GM20000 (cell line): ENCODE measurements at places on chromosomes 1 and 21.

GRCh38 chr1:9992910-9993309 is 4.1 kb upstream of the RBP7 start:
- DNase-seq = no peak

GRCh38 chr1:65059930-65060538 is 88.0 kb upstream of the AK4 start:
- peak; percentile 49 for DNase-seq

DNA sequence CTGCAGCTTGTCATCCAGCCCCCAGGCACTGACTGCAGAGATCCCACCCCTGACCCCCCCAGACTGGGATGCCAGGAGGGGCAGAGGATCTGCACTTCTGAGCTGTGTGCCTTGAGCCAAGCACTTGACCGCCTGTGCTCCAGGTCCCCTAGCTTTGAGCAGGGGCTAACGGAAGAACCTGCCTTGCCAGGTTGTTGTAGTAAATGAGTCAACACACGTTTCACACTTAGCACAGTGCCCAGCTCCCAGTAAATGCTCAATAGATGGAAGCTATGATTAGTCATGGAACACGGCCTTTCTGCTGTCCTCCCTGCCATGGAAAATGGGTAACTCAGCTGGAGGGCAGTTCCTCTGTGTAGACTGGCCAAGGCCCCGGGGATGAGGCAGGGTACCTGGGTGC is 24.1 kb downstream of the IFFO2 start:
- no peak for DNase-seq

DNA sequence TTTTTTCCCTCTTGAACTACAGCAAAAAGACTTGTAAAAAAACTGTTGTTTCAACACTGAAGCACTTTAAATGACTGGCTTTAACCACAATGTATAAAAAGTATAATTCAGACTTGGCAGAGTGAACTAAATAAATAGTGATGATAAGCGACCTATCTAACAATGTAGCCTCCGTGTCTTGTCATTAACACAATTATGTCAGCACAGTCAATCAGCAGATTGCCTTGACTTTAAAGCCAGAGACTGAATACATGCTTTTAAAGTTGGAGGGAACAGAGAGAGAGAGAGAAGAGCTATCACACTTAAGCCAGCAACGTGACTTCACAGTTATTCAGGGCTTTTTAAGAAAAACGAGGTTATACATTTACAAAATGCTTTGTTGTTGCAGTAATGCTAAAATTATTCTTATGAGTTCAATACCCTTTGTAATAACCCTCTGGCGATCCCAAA is 378.1 kb downstream of the LMO4 start:
- no peak for DNase-seq

DNA sequence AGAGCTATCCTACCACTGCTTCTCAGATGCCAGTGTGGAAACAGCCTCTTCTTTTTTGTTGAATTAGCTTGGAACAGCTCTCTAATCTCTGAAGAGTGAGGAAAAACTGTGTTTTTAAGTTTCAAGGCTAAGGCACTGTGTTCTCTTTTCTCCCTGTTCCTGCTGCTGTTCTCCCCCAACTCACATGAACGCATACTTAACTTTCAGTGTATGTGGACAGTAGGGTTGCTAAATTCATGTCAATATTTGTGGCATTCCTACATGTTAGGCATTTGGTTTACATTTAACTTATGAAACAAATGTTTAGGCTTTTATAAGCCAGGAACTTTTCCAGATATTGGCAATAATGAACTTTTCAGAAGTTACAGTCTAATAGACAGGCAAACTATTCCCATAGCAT is 6.8 kb downstream of the BACH1 start:
- DNase-seq = no peak

GRCh38 chr1:26771643-26772321 is 16.0 kb upstream of the PIGV start:
- DNase-seq = peak; percentile 32

DNA sequence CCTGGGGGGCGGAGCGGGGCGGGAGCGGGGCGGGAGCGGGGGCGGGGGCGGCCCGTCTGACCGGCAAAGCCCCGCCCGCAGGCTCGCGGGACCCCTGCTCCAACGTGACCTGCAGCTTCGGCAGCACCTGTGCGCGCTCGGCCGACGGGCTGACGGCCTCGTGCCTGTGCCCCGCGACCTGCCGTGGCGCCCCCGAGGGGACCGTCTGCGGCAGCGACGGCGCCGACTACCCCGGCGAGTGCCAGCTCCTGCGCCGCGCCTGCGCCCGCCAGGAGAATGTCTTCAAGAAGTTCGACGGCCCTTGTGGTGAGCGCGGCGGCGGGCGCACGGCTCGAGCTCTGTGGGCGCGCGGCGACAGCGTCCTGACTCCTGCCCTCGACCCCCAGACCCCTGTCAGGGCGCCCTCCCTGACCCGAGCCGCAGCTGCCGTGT is 21.2 kb downstream of the AGRN start:
- DNase-seq = no peak

DNA sequence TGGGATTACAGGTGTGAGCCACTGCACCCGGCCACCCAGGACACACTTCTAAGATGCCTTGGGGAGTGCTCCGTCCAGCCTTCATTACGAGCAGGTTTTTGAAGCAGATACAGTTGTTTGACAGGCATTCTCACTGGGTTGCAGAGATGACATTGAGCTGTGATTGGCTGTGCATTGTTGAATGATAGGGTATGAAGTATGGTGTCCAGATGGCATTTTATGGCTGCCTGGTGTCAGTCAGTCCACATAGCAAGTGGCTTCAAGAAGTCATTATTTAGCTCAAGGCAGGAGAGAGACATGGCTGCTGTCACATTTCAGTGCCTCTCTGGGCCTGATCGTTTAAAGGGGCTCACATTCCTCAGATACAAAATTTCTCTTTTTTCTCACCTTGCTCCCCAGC is 14.8 kb upstream of the PADI2 start:
- no peak for DNase-seq

- no peak for DNase-seq
These were observed 32.4 kb downstream of the KCTD3 start for GRCh38 chr1:215599418-215600074.

- no peak for DNase-seq
These were observed 28.1 kb upstream of the RGS5 start for GRCh38 chr1:163230827-163231226.

- DNase-seq = peak; percentile 62
These were observed 1.2 kb downstream of the ABCB10 start for GRCh38 chr1:229557200-229557850.

DNA sequence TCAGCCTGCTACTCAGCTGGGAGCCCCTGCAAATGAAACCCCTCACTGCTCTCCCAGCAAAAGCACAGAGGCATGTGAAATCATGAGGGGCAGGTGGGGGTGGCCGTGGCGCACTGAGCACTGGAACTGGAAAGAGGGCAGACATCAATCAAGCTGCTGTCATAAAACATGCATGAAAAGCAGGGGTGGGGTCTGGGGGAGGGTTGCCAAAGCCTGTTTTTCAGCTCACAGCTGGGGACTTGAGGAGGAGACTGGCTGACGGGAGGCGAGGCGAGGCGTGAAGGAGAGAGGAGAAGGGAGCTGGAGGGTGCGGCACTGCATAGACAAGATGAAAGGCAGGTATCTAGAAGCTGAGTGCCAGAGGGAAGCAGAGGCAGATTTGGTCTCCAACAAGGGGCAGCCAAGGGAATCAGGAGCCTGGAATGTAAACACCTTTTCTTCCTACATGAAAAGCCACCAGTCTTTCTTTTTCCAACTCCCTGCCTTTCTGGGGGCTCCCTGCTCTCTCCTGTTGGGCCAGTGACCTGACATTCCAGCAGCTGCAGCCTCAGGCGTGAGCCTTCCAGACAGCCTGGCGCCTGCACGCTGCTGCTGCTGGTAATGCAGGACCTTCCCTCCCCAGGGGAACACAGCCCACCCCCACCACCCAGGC is 87.0 kb downstream of the NMNAT2 start:
- DNase-seq = no peak

DNA sequence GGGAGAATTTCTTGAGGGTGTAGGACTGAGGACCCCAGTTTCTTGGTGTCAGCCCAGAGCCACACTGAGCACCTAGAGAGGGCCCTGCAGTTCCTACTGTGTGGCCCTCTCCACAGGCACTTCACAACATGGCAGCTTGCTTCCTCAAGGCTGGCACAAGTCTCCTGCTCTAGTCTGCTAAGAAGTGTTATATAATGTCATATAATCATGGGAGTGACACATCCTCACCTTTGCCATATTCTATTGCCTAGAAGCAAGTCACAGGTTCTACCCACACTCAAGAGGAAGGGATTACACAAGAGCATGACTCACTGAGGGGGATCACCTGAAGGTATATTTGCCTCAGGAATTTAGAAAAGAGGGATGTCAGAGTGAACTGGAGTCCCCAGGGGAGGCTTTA is 5.5 kb upstream of the SNX27 start:
- DNase-seq = no peak

- DNase-seq = no peak
These were observed 6.3 kb downstream of the CLDN8 start for GRCh38 chr21:30209601-30210000.

DNA sequence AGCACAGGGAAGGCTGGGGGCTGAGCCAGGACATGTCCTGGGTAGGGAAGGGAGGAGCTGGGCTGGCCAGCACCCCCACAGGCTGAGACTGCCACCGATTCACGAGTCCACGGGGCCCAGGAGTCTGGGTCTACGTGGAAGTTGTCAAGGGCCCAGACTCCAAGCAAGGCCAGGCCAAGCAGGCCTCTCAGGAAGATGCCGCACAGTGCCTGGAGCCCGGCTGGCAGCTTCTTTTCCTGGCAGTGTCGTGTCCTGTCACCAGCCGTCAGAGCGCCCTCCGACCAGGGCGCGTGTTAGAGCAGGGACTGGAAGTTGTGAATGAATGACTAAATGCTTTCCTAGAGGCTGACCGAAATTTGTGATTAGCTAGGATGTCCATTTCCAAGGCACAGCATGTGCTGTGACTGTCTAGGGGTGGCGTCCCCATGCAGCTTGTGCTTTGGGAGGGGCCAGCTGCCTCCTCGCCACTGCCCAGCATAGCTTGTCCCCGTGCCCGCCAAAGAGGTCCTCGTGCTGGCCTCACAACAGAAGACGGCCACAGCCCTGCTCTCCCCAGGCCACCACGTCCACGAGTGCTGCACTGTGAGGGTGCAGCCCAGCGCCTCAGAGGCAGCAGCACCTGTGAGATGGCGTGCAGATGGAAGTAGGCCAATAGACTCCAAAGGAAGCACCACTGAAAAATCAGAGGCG is 147.4 kb upstream of the COL6A1 start:
- DNase-seq = no peak

- DNase-seq = peak; percentile 86
These were observed 570 bp upstream of the PEX10 start for GRCh38 chr1:2412773-2413494.

DNA sequence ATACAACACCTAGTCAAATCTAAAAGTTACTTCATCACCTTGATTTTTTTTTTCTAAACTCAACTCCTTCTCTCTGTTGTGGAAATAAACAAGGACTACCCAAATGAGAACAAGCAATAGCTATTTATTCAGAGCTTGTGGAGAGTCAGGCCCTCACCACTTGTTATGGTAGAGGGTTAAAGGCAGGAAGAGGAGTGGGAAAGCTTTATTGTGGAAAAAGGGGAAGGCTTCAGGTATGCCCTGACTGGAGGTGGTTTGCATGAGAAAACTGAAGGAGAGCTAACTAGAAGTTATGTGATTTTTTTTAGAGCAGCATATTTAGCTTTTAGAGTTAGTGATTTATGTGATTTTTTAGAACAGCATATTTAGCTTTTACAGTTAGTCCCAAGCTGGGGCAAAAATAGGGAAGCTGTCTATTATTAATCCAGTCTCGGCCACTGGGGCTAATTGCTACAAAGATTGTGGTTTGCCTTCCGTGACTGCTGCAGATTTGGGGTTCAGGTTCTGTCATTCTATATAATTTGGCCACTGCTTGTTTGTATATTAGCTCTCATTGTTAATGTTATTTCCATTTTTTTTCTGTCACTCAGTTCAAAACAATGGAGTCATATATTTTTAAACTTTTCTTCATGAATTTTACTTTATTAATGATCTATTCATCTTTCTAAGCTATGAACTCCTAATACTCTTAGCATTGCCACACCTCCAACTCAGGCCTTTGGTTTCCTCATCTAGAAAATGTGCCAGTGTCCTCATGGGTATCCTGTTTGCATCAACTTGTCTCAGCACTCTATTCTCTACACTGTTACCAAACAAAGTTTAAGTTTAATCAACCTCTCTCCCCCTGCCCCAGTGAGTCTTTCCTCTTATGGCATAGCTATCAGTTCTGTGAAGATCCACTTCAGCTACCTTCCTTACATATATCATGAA is 713.0 kb downstream of the BRINP3 start:
- no peak for DNase-seq

DNA sequence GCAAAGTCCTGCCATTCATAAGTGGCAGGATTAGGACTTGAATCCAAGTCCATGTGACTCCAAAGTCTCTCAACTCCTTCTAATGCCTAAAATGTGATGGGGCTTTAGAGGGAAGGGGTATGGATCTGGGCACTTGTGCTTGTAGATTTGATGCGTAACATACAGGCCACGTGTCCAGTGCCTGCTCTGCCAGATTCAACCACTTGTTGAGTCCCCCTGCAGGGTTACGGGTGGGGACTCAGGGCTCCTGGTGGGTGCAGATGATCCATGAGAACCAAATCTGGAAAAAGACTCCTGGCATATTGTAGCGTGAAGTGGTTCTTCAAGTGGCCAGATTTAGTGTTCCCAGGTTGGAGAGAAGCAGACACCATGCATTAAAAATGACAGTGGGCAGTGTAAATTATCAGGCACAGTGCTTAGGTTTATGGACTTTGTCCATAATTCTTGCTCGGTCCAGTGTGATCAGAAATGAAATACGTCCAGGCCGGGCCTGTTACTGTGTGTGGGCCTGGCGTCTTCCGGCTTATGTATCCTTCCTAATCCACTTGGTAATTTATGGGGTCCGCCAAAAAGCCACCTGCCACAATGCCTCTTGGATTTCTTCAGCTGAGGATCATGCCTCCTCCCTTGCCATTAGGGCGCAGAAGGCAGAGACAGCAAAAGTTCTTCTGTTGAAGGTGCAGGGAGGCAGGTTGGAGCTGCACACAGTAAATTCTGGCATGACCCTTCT is 51.2 kb upstream of the LRP8 start:
- DNase-seq = no peak

DNA sequence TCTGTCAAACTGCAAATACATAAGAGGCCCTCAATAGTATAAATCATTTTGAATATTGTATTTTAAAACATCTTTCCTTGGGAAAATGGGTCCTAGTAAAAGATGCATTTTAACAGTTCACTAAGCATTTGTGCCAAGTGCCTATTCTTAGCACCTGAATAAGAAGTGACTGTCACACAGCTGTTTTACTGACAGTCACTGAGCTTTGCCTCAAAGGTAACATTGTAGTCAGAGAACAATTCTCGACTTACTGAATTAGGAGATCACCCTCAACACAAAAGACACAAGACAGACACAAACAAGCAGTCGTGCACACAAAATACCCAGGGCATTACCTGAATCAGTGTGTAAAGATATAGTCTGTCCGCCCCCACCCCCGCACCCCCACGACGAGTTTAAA is 408 bp downstream of the ESRRG start:
- DNase-seq = no peak

DNA sequence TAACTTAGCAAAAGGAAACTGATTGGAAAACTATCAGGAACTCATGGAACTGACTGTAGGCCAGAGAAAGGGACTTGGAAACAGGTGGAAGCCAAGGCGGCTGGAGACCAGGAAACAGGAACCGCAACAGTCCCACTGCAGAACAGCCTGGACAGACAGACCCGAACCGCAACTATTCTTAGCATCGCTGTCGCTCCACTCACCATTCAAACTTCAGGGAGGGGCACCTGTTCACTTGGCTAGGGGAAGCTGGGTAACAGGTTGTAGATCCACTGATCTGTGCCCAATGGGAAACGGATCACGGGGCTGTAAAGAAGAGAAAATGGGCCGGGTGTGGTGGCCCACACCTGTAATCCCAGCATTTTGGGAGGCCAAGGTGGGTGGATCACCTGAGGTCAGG is 61.9 kb downstream of the CLSTN1 start:
- DNase-seq = no peak

GRCh38 chr1:178232949-178233348 is 139.0 kb downstream of the RASAL2 start:
- DNase-seq = no peak
